ENCODE measurements at places on chromosomes 11 and 22.
A peak's percentile ranks its signal among the peaks of the same experiment; 100 is the strongest.

GRCh38 chr22:40007853-40008710, 13.3 kb downstream of the FAM83F start:
- peak; percentile 34 for DNase-seq

DNA sequence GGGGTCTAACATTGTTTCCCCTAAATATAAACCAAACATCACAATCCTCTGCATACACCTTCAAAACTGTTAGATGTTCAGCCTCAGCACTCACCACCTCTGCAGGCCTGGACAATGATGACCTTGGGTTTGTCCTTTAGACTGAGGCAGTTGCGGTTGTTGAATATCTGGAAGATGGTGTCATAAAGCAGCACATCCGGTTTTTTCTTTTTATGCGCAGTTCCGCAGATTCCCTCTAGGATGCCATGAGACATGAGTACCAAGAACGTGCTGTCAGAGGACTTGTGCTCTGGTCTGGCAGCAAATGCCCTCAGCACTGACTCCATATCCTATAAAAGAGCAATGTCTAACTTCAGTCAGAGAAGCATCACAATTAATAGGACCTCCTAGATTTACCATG, 22.8 kb downstream of the CASP5 start:
- DNase-seq = no peak

- DNase-seq = no peak
Measured at GRCh38 chr11:66579017-66579606, 10.7 kb upstream of the CTSF start.

DNA sequence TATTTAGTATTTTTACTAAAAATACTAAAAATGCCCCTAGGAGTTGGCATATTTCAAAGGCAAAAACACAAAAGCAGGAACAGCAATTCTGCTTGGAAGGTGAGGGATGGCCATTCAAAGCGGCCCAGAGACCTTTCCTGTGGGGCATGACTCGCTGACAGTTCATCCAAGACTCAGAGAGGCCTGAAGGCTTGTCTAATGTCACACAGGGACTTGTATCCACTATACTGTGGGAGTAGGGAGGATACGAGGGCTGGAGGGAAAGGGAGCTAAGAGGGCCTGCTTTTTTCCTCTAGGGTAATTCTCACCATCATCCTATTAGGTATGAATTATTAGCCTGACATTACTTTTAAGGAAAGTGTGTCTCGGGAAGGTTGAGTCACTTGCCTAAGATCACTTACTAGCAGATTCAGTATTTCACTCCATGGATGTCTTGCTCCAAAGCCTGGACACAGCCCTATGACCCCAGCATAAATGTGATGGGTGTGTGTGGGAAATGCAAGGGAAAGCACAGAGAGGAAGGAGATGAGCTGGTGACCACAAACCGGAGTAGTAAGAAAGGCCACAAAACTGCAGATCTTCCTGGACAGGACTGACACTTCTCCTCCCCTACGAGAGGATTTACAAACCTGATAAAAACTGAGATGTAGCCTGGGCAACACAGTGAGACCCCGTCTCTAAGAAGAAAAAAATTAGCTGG, 16.7 kb upstream of the UCP3 start:
- DNase-seq = no peak

GRCh38 chr11:2961080-2961479, 31.0 kb downstream of the NAP1L4 start:
- no peak for DNase-seq

DNA sequence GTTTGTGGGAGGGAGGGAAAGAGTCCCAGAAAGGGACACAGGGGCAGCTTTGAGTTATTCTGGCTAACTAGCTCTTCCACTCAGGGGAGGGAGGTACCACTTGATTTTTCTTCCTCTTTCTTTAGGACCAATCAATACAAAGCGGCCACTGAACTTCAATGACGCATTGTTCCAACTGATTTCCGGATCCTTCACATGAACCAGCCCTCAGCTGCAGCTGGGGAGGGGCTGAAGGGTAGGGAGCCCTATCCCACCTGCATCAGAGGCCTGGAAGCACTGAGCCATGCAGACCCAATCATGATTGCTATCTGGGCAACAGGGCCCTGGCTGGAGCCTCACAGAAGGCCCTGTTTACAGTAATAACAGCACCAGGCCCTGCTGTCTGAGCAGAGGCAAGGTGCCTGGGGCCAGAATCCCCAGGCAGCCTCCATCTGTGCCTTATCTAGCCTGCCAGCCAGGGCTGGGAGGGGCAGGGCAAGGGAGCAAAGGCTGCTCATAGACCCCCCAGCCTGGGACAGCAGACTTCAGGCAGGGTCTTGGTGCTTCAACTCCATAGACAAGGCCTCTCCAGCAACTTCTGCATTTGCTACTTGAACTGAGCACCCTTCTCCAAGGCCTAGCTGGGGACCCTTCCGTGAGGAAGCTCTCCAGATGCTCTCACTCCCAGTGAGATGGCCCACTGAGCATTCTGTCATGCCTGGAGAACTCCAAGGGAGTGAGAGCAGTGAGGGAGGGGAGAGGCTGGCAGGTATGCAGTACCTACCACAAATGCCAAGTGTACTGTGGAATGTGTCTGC, 22.5 kb downstream of the CLPB start:
- peak; percentile 95 for DNase-seq

Data from NCI-H2171 treated with DMSO at 0.1 percent for 48 hours (cell line).